ENCODE measurements at places on chromosomes 1 and 21.

DNA sequence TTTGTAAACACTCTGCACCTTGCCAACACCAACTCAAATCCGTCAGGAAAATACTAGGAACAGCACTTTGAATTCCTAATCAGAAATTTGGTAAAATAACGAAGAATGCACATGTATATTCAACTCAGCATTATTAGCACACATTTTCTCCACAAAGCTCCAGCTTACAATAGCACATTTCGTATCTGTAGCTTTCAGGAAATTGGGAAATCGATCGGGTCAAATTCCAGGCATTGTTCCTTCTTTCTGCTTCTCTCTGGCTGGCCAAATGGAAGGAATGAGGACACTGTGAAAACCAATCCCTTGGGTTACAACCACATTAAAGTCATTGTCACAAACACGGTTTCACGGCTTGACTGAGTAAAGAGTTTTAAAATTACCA lies 58.6 kb downstream of the NPHP4 start:
- no peak for DNase-seq

DNA sequence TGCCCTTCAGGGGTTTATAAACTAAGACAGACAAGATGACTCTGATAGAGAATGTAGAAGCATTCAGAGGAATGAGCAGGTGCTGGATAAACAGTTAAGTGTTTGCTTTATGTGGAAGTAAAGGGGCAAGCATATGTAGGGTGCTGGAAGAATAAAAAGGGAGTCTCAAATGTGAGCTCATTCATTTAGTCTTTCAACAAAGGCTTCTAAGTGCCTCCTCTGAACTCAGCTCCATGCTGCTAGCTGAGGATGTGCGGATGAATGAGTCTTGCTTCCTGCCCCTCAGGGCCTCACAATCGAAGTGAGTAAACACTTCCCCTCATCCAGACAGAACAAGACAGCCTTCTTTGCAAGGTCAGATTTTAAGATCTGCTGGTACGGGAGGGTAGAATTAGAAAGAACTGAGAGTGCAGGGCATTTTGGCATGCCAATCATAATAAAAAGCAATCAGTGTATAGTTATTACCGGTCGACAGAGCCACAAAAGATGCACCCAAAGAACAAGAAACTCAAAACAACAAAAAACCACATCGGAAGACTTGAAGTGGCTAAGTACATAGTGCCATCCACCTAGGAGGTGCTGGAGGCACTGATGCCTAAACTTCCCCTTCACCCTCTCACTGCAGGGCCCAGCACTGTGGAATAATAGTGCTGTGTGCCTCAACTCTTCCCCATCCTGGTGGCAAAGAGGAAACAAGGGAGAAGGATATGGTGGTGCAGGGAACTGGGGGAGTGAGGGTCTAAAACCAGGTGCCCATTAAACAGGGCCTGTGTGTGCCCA lies 69.8 kb downstream of the TNR start:
- no peak for DNase-seq

DNA sequence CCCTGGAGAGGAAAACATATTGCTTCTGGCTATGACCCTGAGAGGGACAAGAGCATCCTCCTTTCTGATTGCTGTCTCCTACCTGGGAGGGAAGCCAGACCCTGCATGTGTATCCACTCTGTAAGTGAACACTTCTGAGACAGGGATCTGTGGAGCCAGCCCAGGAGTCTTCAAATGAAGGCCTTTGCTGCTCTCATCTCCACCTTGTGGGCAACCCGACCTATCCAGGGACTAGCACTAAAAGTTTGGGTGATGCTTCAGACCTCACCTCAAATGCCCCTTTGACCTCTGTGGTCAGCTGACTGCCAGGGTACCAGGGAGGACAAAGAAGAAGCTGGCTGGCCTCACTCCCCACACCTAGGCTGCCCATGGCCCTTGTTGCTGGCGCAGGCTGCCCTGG lies 64.7 kb downstream of the KCND3 start:
- no peak for DNase-seq

- no peak for DNase-seq
Measured at GRCh38 chr1:51583532-51583931, 33.4 kb upstream of the OSBPL9 start.

DNA sequence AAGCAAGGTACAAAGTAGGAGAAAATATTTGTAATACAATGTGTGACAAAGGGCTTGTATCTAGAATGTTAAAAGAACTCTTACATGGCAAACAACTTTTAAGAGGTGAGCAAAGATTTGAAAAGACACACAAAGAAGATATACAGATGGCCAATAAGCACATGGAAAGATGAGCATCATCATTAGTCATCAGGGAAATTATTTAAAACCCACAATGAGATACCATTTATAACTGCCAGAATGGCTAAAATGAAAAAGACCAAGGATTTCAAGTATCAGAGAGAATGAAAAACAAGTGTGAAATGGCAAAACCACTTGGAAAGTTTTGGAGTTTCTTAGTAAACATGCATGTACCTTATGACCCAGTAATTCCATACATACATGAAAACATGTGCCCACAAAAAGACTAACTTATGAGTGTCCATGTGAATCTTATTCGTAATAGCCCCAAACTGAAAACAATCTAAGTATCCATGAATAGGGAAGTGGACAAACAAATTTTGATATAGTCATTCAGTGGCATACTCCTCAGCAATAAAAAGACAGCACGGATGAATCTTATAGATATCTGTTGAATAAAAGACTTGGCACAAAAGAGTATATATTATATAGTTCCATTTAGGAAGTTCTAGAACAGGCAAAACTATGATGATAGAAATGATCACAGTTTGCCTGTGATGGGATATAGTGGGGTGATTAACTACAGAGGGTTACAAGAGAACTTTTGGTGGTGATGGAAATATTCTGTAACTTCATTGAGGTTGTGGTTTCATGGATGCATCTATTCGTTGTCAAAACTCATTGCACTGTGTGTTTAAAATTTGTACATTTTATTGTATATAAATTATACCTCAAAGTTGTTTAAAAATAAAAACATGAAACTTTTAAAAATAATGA lies 82.0 kb downstream of the DISP1 start:
- no peak for DNase-seq

DNA sequence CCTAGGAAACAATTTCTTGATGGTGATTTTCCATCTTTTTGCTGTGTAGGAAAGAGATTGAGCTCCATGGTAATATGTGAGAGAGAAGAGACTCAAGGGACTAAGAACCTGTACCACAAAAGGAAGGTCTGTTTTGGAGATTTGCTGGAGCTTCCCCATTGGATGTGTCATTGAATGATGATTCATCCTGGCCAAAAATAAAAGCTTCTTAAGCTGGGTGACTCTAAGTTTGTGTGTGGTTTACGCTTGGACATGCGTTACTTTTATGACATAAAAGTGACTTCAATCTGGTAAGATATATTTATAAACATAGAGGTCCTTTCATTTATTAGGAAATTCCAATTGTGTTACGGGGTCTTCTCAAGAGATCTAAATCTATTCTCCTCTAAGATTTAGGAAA lies 17.4 kb upstream of the IL19 start:
- DNase-seq: no peak

DNA sequence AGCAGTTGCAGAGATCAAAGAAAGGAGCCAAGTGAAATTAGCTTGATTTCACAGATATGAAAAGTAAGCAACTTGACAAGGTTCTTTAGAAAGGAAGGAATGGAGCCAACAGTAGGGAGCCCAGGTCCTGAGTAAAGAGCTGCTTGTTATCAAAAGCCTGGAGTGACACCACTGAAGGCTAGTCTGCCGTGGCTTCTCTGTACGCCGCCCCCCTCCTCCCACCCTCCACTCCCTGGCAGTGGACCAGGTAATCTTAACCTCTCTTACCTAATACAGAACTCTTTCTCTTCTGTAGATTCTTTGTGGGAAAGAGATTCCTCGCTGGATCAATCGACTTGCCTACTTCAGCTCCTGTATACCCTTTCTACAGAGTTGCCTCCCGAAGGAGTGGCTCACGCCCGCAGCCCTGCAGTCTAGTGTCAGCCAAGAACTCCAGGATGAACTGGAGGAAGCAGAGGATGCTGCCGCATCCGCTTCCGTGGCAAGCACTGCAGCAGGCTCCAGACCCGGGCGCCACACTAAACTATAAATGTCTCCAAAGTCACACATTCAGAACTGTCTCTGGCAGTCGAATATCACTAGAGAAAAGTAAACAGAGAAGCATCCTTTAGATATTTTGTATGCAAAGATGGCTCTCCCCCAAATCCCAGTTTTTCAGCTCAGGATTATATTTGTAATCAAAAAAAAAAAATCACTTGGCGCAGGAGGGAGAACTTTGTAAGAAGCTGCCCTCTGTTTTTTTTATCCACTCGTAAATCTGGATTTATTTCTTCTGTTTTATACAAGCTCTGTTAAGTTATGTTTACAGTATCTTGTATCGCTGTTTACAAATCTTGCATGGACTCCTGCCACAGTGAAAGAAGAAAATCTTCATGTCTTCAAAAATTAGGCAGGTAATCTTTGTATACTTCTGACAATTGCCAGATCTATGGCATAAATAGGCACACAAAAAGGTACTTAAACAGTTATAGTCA lies 52.6 kb downstream of the DESI2 start:
- DNase-seq: no peak

DNA sequence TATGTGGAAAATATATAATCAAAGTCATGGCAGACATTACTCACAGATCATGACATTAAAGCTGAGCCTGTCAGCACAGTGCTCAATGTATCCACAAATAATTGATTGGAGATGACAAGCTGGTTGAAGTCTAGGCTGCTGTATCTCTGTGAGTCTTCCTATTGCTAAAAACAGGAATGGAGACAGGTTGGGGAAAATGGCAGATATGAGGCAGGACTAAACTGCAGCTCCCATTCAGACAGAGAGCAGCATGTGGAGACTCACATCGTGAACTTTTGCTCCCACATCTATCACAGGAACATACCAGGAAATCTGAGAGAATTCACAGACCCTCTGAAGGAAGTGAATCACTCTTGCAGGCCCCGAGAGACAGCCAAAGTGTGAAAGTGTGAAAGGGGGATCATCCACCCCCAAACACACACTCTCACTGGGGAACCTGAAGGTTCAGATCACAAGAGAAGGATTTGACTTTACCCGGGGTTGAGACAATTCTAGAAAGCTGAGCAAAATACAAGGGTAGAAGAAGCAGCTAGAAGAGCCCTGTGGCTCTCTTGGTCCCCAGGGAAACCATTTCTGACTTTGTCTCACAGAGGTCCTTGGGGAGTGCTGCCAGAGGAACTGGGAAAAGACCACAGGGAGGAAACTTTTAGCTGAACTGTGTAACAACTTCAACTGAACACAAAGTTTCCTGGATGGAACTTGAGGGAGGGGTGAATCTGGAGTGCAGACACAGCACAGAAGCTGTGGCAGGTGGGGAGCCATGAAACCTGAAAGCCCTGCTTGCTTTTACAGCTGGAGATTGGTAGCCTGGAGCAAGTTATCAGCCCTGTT lies 173.4 kb downstream of the S1PR1 start:
- DNase-seq: no peak

DNA sequence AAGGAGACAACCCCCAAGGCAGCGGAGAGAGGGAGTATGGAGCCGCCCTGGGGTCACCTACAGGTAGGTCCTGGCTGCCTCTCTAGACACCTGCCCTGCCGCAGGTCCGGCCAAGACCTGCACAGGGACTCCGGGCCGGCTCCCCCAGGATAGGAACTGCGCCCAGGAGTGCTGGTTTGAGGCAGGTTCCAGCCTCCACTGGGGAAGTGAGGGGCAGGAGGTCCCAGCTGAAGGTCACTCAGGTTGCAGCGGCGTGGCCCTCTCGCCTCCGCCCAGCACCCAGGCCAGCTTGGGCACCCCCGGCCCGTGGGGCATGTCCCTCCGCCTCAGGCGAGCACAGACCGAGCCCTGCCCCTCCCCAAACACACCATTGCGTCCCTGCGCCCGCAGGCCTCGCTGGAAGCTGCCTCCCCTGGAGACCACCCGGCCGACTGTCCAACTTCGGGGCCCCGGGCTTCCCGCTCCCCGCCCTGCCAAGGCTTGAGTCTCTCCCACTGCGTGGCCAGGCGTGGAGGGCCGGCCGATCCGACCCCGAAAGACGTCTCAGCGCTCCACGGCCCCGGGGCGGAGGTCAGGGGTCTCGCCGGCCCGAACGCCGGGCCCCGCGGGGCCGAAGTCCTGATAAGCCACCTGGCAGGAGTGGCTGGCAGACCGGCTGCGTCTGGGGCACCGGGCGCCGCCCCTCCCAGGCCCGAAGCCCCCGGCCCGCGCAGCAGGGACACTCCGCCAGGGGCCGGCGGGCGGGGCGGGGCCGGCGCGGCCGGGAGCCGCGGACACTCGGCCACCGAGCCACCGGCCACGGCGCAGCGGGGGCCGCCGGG lies 1.4 kb upstream of the SKI start:
- no peak for DNase-seq

GRCh38 chr21:41600116-41600515 lies 92.2 kb upstream of the TMPRSS2 start:
- DNase-seq: no peak

Data from right renal cortex interstitium (tissue), 3 donors.